Iris pigment epithelial cell (primary cell): ENCODE measurements at places on chromosomes 4 and X.

DNA sequence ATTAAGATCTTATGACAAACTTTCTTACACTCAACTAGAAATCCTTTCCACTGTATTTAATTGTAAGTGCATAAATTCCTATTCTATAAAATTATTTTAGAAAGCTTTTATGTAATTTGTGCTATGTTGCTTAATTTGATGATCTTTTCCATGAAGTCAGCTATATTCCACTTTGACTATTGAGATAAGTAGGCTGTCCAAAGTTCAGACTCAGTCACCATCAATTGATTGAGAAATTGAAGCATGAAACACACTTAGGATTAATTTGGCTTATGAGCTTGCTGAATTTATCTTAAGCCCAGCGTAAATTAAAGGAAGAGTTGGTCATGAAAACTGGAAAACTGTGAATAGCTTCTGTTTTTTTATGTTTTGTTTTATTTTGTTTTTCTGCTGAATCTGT is 18.7 kb upstream of the UGT2B10 start:
- no peak for DNase-seq

- no peak for DNase-seq
Observed at GRCh38 chr4:159369256-159369655, 266.4 kb downstream of the RAPGEF2 start.

- DNase-seq, result peak; percentile 0
Observed at GRCh38 chr4:63728480-63729177, 680.6 kb downstream of the TECRL start.

DNA sequence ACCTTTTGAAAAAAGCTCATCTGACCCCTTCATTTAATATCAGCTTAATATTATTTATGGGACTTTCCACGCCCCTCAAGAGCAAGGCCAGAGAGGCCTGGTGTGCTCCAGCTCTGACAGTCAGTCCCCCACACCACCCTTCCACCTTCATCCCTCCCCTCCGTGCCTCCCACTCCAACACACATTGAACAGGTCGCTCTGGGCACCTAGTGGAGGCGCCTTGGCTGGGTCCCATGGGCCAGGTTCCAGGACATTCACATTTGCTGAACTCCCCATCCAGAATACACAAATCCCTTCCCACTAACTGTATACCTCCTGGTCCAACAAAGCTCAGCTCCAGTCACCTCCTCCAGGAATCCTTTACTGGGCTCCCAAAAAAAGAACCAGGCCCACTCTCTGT is 137.5 kb downstream of the BCOR start:
- no peak for DNase-seq

- no peak for DNase-seq
Observed at GRCh38 chrX:139538907-139539790, 8.6 kb downstream of the F9 start.
